ENCODE measurements at places on chromosomes 3 and 15.
A peak's percentile ranks its signal among the peaks of the same experiment; 100 is the strongest.

DNA sequence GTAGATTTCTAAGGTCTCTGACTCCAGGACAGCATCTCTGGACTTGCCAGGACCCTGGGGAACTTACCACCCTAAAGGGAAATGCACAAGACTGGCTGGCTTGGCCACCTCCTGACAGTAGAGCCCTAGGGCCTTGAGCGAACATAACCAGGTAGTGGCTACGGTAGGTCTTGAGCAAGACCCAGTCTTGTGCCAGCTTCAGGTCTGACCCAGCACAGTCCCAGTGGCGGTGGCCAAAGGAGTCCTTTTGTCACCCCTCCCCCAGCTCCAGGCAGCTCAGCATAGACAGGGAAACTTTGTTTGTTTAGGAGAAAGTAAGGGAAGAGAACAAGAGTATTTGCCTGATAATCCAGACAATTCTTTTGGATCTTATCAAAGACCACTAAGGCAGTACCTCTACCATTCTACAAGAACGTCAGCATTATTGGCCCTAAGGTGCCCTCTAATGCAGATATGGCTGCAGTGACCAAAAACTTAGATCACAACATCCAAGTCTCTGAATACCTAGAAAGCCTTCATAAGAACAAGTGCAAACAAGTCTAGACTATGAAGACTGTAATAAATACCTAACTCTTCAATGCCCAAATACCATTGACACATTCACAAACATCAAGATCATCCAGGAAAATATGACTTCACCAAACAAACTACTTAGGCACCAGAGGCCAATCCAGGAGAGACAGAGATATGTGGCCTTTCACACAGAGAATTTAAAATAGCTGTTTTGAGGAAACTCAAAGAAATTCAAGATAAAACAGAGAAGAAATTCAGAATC is 38.7 kb upstream of the FBN1 start:
- no peak for DNase-seq

DNA sequence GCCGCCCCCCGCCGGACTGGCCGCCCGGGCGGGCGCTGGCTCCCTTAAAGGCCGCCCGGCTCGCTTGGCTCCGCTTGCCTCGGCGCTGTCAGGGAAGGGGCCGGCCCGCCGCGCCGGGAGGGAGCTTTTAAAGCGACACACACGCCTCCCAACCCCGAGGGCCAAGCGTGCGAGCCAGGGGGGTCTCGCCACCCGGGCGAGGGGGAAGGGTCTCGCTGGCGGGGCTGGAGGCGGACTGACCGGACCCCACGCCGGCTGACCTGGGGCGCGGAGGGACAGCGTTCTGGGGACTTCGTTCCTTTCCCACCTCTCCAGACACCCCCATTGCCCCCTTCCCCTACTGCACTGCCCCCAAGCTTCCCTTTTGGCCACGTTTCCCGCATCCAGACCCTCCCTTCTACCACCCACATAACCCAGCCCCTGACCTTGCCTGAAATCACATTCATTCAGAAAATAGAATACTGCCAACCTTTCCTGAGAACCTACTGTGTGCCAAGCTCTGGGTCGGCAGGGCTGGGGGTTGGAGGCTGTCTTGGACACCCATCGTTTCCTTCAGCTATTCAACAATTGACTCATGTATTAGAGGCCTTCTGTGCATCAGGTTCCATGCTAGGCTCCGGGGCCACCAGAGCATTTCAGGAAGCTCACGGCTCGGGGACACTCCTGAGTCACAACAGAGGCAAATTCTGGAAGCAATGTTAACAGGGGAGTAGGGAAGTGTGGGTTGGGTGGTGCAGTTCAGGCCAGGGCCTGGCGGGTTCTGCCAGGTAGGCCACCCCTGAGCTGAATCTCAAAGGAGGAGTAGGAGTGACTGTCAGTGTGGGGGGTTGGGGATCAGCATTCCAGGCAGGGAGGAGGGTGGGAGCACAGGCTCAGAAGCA is at the start of gene INSYN1:
Gene INSYN1 (minus strand): TSS at position 102 of the 881 bp plus-strand sequence. CDS start 2,221 bp downstream, outside the sequence.
- DNase-seq: no peak

DNA sequence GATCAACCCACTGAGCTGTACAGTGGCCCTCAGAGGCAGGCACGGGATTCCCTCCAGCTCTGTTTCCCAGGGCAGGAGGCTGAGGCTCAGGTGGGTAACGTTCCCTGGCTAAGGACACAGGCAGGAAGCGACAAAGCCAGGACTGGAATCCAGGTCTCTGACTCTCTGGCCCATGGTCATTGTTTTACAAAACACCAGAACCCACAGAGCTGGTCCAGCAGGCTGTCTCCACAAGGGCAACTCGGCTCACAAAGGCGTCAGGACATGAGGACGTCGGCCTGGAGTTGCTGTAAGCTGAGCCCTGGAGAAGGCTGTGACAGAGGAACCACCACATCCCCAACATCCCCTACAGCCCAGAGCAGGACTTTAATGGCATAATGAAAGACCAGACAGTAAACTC is 30.7 kb downstream of the NUP210 start:
- no peak for DNase-seq

- no peak for DNase-seq
Observed at GRCh38 chr3:143256416-143256815, 136.8 kb downstream of the CHST2 start.

DNA sequence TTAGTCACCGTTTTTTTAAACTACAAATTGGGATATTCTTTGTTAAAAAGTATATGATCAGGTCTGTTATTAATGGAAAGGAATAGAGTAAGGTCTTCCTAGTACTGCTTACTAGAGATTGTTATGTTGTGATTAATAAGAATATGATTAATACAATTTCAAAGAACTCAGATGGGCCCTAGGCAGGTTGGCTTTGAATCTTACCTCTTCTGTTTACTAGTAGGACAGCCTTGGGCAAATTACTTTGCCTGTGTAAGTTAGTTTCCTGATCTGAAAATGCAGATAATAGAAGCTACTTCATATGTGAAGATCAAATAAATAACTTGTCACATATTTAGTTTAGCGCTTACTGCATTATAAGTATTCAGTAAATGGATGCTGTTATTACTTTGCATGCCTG is 6.9 kb downstream of the GFM1 start:
- no peak for DNase-seq

GRCh38 chr3:52756141-52756540 is 14.6 kb downstream of the NEK4 start:
- DNase-seq: no peak

GRCh38 chr15:74036271-74037170 is 42.0 kb downstream of the PML start:
- no peak for DNase-seq

GRCh38 chr3:168154089-168154488 is 58.4 kb upstream of the GOLIM4 start:
- no peak for DNase-seq

- DNase-seq: no peak
Observed at GRCh38 chr3:52705438-52705687, 228 bp downstream of the GLT8D1 start.

- DNase-seq: no peak
Observed at GRCh38 chr3:61040618-61041017, 210.6 kb downstream of the FHIT start.

DNA sequence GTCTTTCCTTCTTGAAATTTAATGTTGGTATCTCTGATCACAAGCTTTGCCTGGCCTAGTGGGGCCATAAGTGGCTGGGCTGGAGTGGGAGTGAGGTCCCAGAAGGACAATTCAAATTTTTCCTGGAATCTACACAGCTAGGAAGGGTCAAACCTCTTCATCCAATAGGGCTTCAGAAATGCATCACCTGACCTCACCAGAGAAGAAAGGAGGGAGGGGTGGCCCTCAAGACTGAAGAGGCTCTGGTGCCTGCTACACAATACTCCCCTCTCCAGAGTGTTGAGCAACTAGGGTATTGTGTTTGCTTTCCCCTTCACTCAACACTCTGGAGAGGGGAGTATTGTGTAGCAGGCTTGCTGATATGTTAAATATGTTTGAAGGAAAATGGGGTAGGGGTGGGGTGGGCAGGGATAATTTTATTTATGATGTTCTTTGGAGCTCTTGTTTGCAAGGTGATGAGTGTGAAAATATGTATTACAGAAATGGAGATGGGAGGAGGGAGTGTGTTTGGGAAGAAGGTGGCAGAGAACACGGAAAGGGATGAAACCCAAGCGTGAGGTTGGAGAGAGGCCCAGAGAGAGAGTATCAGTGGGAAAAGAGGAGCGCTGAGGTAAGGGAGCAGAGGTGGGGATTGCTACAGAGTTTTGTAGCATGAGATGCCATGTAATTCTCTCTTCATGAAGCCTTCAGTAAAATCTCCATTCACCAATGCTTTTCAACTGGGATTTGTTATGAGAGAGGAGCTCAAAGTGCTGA is 5.7 kb upstream of the KLHL24 start:
- peak; percentile 90 for DNase-seq

- DNase-seq: peak; percentile 23
Observed at GRCh38 chr3:9769426-9770275, at the start of gene CAMK1. Gene CAMK1, minus strand, starts transcription at chr3:9769947. Its CDS starts 2,198 bp downstream, at chr3:9767749.

GRCh38 chr3:192863091-192863420 is 54.6 kb downstream of the MB21D2 start:
- no peak for DNase-seq

DNA sequence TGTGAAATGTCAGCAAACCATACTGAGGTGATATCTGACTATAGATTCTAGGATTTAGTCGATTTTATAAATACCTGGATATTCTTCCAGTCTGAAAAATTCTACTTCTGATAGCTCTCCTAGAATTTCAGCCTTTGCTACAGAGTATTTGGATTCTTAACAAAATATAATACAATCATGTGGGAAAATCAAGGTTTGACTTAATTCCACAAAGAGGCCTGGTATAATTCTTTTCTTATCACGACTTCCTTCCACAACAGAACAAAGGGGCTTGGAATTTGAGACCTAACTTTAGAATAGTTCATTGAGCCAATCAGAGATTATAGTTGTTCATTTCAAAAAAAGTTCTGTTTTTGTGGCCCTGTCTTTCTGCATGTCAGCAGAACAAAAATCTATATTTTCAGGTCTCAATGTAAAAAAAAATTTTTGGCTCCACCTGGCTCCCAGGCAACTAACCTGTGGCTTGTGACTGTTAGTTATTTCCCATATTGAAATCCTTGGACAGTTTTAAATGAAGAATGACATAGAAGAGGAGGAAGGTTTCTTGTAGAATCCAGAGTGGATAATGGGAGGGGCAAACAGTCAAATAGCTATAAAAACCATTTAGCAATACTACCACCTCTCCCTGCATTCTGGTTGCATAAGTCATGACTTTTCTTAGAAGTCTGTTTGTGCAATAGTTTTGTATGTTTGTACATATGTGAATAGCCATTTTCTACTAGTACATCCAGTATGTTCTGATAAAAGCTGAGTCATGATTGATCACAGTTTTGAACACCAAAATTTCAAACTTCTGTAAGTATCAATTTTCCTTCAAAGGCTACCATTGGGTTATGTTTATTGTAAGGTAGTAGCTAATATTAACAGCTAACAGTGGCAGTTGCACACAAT is 4.0 kb downstream of the TM4SF1 start:
- no peak for DNase-seq

DNA sequence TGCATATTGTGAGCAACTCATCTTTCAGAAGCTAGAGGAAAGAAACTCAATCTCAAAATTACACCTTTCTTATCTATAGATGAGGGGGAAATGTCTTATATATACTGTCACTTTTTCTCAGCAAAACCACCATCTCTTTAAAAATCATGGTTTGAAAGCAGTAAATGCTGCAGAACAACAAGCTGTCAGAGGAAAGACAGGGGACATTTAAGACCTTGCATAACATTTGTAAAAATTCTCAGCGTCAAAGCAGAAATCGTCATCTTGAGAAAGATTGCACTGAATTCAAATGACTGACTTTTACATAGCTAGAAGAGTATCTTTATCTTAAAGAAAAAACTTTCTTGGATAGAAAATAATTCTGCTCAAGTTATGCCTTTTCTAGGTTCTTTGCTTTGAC is 122.2 kb upstream of the CADPS start:
- no peak for DNase-seq

GRCh38 chr15:61893146-61893545 is 167.1 kb downstream of the VPS13C start:
- no peak for DNase-seq

GRCh38 chr3:10561946-10562560 is 56.7 kb upstream of the ATP2B2 start:
- no peak for DNase-seq

GRCh38 chr3:152902141-152902669 is 67.3 kb downstream of the P2RY1 start:
- no peak for DNase-seq

GRCh38 chr3:193873426-193874201 is 262.3 kb upstream of the HES1 start:
- DNase-seq: no peak

All from NCI-H2107 (cell line).